ENCODE measurements at places on chromosomes 12 and 14.
A peak's percentile ranks its signal among the peaks of the same experiment; 100 is the strongest.

- no peak for DNase-seq
Observed at GRCh38 chr12:89353188-89353822, 1.0 kb upstream of the DUSP6 start.

DNA sequence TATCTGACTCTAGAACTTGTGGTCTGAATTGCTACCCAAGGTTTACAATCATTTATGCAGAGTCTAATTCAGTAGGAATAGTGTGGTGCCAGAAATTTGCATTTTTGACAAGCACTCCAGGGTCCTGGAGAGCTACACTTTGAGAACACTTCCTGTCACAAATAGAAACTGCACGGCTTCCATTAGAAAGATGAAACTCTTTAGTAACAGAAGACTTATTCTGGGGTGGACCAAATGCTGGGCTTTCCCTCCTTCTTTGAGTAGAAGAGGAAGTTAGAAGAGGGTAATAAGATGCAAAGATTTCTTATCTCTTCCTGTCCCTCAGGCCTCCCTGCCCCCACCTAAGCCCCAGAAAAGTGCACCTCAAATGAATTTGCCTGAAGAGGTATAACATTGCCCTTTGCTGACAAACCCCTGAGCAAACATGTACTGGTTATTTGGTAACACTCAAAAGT is 28.4 kb downstream of the DGLUCY start:
- no peak for DNase-seq

DNA sequence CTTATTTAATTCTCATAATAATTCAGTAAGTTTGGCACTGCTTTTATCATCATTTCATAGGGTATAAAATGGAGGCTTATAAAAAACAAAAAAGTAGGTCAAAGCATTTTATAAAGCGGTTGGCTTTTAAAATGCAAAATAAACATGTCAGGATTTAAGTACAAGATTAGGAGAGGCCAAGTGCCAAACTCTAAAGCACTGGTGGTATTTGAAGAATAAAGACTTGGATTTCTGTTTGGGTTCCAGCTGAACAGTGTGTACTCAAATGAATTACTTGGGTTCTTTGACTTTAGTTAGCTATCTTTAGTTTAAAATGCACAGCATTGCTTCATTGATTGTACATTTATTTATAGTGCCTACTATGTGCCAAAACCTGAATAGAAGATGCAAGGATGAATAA is 966.6 kb upstream of the SEL1L start:
- DNase-seq = no peak

DNA sequence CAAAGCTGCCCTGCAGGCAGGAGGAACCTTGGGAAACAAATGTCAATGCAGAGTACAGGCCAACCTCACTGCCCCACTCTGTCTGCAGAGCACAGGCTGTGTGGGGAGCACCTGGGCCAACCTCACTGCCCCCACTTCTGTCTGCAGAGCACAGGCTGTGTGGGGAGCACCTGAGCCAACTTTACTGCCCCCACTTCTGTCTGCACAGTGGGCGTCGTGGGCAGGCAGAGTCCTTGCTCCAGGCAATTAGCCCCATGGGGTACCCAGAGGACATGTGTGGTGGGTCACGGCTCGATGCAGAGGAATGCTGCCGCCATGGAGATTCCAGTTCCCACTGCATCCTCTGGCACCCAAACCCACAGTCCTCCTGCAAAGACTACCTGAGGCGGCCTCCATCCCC is 26.2 kb downstream of the BRF1 start:
- no peak for DNase-seq

- DNase-seq = no peak
Observed at GRCh38 chr14:101992708-101993107, 28.3 kb downstream of the DYNC1H1 start.

- DNase-seq = no peak
Observed at GRCh38 chr12:65821336-65821735, 2.9 kb upstream of the HMGA2 start.

DNA sequence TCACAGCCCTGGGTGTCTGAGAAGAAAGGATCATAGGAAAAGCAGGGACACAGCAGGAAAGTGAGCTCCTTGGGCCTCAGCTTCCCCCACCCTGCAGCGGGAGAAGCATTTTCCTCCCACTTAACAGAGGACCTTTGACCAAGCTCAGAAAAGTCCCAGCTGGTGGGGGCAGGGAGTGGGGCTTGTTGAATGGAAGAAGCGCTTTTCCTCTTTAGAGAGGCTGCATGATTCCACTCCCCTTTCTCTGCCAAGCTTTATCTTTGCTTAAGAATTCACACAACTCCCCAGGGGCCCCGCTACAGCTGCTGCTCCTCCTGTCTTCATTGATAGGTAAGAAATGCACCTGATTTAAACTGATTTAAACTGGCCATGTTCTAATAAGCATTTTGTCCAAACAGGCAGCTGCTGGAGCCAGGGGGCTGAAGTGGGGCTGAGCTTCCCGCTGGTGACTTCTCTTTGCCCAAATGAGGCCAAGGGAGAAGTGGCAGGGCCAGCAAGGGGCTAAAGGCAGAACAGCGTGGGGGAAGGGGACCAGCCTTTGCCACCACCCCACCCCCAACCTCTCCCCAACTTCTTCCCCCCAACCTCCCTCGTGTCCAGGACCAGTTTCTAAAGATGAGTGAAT is 1.7 kb upstream of the PAPLN start:
- DNase-seq = peak; percentile 32

DNA sequence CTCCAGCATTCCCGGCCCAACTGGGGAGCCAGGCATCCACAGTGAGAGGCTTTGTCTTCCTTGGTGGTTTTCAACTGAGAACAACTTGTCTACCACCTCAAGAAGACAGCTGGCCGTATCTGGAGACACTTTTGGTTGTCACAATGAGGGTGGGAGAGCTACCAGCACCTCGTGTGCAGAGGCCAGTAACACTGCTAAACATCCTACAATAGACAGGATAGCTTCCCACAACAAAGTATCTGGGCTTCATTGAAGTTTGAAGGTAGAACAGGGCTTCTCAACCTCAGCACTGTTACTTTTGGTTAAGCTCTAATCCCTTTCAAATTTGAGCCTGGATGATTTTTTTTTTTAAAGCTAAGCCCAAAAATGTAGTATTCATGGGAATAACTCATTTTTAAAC is 10.9 kb downstream of the SLC7A8 start:
- no peak for DNase-seq

GRCh38 chr12:121279507-121279915 is 17.0 kb downstream of the CAMKK2 start:
- no peak for DNase-seq

DNA sequence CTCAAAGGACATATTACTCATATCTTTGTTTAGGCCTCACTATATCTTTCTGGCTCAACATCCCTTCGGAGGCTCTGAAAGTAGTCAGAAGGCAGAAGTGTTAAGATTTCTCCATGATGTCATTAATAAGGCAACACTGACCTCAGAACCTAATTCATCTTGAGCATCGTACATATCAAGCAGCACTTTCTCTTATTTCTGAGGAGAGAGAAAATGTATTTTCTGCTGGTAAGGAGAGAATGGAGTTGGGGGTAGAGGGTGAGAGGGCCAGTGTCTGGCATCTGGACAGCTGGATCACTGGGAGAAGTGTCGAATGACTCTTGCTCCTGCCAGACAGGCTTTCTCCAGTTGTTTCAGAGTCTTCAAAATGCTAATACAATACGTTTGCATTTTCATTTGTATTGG is 213.2 kb upstream of the PRICKLE1 start:
- DNase-seq = no peak
